ENCODE measurements at places on chromosomes 16 and 17.

GRCh38 chr17:44850612-44851011 lies 2.9 kb downstream of the HIGD1B start:
- DNase-seq, result no peak

DNA sequence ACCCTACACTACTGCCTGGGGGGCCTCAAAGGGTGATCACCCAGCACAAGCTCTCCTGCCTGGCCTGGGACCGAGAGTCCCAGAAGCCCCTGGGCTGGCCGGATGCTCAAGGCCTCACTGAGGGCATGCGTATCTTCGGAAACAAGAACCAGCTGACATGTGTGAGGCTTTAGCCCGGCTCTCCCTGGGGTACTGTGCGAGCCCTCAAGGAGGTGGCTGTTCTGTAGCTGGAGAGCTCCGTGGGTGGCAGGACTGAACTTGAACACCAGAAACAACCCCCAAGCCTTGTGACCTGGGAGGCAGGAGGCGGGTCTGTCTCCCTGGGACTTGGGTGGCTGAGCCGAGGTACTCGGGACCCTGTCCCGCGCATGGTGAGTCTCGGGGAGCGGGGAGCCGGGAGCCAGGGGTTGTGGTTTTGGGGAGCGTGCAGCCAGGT lies 7.0 kb downstream of the DPEP1 start:
- no peak for DNase-seq

DNA sequence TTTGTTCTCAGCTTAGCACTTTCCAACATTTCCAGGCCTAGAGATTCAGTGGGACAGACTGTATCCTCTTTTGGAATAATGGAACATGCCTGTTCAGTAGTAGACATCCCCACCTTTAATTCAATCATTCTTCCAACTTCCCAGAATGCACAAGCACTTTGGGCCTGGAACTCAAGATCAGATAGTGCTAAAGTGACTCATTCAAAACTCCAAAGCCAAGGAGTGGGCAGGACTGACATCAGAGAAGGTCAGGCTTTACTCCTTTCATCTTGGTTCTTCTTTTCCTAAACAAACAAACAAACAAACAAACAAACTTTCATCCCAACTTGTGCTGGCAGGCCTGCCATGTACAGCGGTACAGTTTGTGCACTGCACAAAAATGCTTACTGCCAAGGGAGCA lies 172.0 kb downstream of the AXIN2 start:
- no peak for DNase-seq

- DNase-seq, result no peak
Observed at GRCh38 chr16:11240636-11241473, 15.1 kb downstream of the SOCS1 start.

DNA sequence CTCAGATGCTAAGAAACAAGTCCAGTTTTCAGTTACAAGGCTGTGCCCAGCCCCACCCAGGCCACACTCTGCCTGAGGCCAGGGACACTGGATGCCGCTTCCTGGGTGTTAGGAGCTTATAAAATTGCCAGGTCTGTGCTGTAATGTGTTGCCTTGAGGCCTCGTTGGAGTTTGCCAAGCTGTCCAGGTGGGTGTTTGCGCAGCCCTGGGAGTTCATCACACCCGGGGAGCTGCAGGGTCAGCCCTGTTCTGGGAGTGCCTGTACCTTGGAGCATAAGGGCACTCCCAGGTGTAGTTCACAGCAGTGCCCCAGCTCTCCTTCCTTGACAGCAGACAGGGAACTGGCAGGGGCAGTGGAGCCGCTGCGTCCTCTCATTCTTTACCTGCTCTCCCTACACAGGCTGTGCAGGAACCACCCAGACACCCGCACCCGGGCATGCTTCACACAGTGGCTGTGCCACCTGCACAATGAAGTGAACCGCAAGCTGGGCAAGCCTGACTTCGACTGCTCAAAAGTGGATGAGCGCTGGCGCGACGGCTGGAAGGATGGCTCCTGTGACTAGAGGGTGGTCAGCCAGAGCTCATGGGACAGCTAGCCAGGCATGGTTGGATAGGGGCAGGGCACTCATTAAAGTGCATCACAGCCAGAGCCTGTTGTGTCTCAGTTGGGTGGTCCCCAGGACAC lies 1.6 kb downstream of the GFER start:
- no peak for DNase-seq

DNA sequence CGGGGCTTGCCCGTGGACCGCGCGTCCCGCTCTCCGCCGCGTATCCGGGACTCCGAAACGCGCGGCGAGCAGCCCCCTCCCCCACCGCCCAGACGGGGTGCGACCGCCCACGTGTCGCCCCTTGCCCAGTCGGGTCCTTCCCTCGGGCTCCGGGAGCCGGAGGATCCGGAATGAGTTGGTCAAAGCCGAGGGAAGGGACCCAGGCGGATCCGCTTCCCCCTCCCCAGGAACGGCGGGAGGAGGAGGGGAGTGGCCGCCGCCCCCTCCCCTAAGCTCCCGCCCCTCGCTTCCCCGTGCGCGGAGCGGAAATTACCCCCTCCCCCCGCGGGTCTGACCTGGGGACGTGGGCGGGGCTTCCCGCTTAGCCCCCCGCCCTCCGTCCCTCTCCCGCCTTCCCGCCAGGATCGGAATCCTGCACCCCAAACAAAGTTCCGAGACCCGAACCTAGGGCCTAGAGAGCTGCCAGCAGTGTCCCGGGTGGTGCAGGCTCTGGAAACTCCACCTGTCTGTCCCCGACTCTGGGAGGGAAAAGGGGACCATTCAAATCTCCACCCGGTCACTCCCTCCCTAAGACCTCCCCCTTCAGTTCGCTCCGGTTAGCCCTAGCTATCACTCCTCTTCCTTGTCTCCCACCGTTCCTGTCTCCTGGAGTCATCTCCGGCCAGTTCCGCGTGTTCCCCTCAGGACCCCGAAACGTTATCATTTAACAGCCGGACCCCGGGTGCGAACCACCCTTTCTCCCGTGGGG lies 1.0 kb upstream of the IGF2BP1 start:
- DNase-seq, result peak; percentile 29

Data from activated B cell treated with CpG ODN at 0.5 μM for 24 hours (primary cell).